ENCODE measurements at places on chromosomes 12 and 14.
A peak's percentile ranks its signal among the peaks of the same experiment; 100 is the strongest.

- no peak for DNase-seq
Measured at GRCh38 chr14:60544659-60545058, 35.7 kb downstream of the SIX6 start.

DNA sequence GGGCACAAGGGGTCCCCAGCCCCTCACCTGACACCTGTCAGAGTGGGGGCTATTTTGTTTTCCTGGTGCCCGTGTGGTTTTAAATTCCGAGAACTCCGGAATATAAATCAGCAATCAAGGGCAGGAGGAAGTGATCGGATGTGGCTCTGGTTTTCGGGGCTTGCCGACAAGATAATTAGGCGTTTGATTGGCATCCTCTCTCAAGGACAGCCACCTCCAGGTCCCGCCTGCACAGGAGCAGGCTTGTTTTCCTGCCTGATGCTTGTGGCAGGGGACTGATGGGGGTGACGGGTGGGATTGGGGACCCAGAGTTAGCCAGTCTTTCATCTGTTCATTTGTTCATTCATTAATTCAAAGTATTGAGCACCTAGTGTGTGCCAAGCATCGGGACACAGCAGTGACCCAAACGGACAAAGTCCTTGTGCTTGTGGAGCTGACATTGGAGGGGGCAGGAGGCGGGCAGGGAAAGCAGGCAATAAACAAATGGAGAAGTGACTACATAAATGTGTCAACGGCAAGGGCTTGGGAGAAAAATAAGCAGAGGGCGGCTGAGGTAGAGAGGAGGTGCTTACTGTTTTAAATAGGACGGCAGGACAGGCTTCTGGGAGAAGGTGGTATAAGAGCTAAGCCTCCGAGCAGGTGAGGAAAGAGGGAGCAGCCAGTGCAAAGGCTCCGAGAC is 166.5 kb downstream of the PHETA1 start:
- no peak for DNase-seq

GRCh38 chr12:106709068-106709511 is 65.4 kb upstream of the RIC8B start:
- DNase-seq = peak; percentile 63

DNA sequence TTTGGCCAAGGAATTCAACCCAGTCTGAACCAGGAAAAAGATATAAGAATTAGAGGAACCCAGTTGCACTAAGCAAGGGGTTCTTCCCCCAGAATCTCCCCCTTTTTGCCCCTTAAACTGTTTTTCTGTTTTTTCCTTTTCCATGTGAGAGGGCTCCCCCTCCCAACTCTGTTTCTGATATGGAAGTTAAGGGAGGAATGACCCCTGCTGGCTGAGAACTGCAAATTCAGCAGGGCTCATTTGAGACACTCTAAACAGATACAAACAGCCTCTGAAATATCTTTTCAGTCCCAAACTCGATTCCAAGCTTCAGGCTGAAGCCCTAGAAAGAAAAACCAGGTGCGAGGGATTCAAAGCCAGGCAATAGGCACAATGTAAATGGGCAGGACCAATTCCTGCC is 132.7 kb downstream of the SLC41A2 start:
- DNase-seq = no peak

GRCh38 chr14:63432228-63432627 is 110.9 kb downstream of the PPP2R5E start:
- peak; percentile 60 for DNase-seq

DNA sequence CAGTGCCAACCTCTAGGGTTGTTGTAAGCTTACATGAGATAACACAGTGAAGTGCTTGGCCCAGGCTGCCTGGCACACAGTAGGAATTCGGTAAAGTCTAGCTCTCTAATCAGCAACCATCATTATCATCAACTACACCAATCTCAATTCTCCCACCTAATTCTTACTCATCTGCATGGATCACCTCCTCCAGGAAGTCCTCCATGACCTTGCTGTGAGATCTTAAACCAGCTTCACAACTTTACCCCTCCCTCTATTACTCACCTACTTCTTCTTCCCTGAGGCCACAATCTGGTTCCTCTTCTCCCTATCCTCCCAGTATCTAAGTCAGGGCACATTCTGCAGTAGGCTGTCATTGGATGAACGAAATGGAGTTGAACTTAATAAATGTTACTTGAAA is 67.3 kb downstream of the GSC start:
- DNase-seq = no peak

DNA sequence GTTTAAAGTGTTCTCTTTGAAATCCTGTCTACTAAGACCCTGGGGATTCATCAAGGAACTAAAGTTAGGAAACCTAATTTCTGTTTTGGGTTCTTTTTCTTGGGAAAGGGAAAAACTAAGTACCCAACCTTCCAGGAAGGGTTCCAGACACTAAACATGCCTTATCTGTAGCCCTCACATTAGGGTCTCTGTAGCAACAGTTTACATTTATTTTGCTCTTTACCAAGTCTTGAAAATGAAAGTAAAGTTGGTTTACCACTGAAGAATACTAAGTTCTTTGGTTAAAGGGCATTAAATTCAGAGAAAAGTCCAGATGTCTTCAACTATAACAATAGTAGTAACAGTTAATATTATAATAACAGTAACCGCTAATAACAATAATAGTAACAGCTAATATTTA is 207.5 kb upstream of the CDKN3 start:
- no peak for DNase-seq

GRCh38 chr12:67390273-67390672 is 121.1 kb downstream of the CAND1 start:
- DNase-seq = no peak

DNA sequence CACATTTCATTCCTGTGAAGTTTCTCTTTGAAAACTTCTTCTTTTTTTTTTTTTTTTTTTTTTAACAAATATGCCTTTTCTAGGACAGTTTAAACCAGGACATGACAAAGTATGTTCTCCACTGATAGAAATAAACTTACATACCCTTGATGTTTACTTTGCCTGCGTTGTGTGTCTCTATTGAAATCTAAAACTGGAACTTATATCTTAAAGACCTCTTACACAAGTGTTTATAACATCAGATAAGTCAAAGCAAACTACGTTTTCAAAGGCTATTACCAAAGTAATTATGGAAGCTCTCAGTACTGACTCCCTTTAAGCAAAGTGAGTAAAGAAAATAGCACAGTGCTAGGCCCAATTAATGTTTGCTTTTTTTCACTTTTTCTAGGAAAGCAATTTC is 30.6 kb upstream of the ISM2 start:
- DNase-seq = no peak

GRCh38 chr12:128771681-128772080 is 52.1 kb downstream of the SLC15A4 start:
- DNase-seq = no peak

DNA sequence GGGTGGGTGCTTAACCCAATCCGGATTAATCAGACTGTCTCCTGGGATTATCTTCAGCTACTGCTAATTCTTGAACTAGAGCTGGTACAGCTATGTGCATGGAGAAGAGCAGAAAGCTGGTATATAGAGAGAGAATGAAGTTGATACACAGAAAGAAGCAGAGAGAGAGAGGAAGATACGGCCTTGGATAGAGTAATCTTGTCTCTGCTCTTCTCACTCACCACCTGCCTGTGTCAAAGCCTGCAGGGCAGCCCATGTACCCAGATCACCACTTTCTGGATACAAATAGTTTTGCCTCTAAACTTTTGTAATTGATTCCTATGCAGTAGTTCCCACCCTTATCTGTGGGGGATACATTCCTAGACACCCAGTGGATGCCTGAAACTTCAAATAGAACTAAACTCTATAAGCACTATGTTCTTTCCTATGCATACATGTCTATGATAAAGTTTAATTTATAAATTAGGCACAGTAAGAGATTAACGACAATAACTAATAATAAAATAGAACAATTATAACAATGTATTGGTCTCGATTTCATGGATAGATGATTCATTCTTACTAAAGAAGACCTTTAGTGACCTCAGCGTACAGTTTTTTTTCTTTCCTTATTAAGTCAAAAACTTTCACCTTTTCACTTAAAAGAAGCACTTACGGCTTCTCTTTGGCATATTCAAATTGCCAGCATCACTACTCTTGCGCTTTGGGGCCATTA is 45.5 kb downstream of the YEATS4 start:
- DNase-seq = no peak

DNA sequence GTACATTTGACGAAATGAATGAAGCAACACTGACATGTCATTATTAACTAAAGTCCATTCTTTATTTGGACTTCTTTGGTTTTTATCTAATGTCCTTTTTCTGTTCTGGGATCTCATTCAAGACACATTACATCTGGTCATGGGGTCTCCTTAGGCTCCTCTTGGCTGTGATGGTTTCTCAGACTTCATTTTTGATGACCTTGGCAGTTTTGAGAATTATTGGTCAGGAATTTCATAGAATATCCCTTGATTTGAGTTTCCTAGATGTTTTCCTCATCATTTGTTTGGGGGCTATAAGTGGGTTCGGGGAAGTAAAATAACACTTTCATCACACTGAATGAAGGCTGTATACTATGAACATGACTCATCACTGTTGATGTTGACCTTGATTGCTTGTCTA is 770.6 kb downstream of the AACS start:
- DNase-seq = no peak

DNA sequence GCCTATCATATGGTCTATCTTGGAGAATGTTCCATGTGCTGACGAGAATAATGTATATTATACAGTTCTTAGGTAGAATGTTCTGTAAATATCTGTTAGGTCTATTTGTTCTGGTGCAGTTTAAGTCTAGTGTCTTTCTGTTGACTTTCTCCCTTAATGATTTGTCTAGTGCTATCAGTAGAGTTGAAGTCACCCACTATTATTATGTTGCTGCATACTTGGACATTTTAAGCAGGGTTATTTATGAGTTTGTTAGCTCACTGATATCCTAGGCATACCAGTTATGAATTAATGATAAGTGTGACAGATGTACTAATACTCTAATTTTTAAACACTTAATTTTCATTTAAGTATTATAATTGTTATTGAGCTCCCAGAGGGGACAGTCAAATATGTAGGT is 292.5 kb downstream of the AKAP6 start:
- DNase-seq = no peak

DNA sequence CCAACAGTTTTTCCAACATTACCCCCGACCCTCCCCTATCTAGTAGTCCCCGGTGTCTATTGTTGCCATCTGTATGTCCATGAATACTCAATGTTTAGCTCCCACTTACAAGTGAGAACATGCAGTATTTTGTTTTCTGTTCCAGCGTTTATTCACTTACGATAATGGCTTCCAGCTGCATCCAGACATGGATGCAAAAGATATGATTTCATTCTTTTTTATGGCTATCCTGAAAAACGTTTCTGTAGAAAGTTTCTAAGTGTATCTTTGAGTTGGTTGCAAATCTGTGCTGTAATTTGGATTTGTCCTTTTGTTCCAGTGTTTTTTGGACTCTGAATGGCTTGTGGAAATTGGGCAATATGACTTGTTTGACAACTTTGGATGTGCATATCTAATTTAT is 11.7 kb downstream of the SP1 start:
- no peak for DNase-seq

DNA sequence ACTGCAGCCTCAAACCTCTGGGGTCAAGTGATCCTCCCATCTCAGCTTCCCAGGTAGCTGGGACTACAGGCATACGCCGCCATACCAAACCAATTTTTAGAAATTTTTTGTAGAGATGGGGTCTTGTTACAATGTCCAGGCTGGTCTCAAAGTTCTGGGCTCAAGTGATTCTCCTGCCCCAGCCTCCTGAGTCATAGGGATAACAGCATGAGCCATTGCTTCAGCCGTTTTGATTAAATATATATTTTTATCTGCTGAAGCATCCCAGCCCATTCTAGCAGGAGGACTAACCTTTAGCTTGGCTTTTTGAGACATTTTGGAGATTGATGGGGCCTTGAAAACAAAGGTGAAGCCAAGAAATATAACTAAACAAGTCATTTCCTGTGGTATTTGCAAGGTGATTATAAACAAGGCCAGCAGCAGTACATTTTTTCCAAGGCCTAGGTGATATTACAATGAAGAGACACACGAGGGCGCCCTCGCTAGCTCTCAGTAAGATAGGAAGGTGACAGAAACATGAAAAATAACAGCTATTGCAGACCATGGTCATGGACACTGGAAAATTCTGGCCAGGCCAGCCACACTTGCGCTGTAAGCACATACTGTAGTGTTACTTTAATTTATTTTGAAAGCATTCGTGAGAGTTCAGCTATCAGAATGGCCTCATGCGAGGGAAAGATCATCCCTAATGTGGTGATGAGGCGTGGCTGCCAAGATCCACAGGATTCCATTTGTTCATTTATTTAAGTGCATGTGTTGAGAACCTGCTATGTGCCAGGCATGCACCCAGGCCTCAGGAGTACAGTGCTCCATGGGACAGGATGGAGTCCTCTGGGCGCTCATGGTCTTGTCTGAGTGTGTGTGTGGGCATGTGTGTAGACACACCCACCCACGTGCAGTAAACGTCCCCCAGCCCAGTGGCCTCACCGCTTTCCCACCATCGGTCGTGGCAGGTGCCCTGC is 63.5 kb downstream of the DGLUCY start:
- peak; percentile 81 for DNase-seq

- no peak for DNase-seq
Measured at GRCh38 chr12:31804185-31804504, 75.3 kb upstream of the AMN1 start.

DNA sequence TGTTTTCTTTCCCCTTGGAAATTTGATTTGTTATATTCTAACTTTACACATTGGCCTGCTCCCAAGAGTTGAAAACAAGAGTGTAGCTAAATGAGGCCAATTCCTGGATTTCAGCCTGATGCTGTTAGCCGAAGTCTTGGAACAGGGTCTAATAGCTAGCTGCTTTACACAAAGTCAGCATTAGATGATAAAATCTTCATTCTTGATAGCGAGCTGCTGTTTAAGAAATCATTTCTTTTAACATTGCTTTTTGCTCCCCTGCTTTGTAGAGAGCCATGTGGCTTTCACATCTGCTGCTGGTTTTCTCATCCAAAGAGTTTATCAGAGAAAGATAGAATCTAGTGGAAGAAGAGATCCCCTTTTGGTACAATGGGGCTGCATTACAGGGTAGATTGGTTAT is 22.3 kb downstream of the FBXW8 start:
- no peak for DNase-seq

GRCh38 chr14:100423317-100424010 is 100.3 kb downstream of the SLC25A47 start:
- no peak for DNase-seq

- DNase-seq = no peak
Measured at GRCh38 chr12:2439332-2440100, 355.3 kb upstream of the FKBP4 start.

DNA sequence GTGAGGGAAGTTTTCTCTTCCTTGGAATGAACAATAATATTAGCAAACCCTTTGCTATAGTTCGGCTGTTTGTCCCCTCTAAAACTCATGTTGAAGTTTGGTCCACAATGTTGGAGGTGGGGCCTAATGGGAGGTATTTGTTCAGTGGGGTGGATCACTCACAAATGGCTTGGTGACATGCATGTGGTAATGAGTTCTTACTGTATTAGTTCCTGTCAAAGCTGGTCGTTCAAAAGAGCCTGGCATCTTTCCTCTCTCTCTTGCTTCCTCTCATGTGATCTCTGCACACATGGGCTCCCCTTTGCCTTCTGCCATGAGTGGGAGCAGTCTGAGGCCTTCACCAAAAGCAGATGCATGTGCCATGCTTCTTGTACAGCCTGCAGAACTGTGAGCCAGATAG is 13.1 kb upstream of the PPP4R4 start:
- DNase-seq = peak; percentile 24

Data from NCI-H69 (cell line).